Fibroblast of gingiva (primary cell): ENCODE measurements at places on chromosomes 11 and 22.

GRCh38 chr11:57460758-57461749, 726 bp downstream of the RTN4RL2 start:
- no peak for DNase-seq

- DNase-seq: no peak
Observed at GRCh38 chr11:64357904-64358535, 942 bp upstream of the RPS6KA4 start.

DNA sequence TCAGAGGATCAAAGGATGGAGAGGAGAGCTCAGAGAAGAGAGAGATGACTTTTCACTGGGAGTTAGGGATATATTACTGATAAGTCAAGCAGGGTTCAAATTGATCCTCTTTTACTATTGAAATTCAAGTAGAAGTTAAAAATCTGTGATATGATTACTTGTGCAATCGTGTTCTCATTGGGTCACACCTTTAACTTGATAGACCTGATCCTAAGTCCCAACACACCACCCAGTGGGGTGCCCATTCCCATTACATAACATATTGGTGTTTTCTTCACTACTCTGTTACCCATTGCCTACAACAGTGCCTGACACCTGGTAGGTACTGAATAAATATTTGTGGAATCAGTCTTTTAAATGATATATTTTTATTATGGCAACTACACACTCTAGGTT, 66.4 kb upstream of the PICALM start:
- DNase-seq: no peak

DNA sequence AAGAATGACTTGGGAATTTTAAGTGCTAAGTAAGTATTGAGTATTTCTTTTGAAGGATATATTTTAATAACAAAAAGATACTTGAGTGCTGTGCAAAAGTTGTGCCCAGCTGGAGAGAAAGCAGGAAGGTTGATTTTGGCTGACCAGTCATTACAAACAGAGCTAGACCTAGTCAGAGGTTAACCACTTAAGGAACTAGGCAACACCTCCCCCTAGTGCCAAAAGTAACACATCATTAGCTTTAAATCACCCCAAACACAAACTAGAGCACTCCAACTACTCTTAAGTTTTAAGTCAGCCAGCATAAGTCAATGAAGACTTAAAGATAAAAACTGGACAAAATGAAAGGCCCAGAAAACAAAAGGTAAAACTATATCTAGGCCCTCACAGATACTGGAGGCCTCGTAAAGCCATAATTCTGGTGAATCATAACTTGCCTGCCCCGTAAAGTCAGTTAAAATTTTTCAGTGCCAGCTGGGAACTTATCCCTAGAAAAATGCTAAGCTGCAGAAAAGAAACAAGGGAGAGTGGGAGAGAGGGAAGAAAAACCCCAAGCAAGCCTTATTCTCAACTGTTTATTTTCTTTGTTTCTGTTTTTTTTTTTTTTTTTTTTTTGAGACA, 4.6 kb downstream of the TMEM9B start:
- DNase-seq: peak; percentile 78

DNA sequence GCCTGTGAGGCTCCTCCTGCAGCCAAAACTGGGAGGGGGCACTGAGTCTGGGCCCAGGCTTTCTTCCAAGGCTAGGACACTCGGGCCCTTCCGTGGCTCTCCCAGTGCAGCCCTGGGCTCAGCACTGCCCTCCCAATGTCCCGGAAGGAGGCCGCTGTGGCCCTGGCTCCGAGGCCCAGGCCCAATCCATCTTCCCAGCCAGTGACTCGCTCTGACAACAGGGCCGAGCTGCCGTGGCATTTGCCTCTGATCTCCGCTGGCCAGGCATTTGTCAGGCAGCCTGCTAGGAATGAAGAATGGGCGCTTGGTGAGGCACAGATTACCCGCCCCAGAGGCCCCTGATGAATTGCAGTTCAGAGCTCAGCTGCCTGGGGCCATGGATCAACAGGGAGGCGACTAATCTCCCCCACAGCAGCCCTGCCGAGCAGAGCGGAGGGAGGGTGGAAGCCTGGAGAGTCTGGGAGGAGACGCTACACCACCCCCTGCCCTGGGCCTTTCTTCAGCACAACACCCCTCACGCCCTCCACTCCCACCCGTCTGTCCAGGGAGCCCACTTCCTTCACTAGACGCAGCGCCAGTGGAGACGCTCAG, 8.3 kb downstream of the FXYD2 start:
- no peak for DNase-seq

DNA sequence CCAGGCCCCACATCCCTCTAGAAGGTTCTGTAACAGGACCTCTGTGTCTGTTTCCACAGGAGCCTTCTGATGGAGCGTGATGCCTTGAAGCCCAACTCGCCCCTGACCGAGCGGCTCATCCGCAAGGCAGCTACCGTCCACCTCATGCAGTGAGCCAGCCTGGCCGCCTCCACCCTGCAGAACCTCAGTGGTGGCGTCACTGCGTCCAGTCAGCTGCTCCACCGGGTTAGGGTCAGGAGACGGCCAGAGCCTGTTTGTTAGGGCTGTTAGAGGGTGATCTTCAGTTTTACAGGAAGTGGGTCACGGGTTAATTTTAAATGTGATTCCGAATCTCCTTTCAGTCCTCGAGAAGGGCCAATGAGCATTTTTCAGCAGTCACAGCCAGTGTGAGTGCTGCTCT, 3.9 kb upstream of the GTSE1 start:
- no peak for DNase-seq

DNA sequence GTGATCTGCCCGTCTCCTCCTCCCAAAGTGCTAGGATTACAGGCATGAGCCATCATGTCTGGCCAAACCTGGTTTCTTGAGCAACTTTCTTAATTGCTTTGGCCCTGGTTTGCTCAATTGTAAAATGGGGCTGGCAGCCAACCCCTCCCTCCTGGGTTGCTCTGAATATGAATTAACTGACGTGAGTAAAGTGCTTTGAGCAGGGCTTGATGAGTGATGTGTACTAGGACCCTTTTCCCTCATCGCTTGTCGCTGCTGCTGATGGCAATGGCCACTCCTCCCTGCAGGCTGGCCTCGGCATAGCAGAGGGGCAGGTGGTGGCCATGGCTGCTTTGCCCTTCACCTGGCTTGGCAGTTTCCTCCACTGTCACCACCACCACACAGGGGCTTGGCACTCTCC, 41.5 kb downstream of the RNF141 start:
- DNase-seq: peak; percentile 82

- no peak for DNase-seq
Observed at GRCh38 chr11:2139621-2140337, 590 bp upstream of the IGF2 start.

DNA sequence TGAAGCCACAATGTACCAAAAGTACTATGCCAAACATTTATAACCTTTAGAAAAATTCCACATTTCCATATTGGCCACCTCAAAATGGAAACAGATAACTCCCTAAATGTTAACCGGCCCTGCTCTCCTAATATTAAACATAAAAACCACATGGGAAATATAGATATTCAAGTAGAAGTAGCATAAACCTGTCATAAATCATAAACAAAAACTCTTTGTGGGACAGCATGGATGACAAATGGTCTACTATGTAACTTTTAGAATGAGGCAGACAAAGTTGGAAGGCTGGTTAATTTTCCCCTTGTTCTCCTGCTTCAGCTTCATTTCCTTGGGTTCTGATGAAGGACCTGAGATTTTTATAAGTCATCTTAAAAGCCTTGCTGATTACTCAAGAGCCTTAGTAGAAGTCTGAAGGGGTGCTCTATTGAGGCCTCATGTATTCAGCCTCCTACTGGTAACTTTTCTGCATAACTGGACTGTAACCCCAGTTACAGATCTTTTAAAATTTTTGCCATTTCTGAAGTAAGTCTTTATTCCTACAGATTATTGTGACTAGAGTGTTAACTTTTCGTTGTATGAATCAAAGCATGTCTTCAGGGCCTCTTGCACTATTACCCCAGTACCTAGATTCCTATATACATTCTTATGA, 116.4 kb downstream of the STIM1 start:
- DNase-seq: peak; percentile 22

DNA sequence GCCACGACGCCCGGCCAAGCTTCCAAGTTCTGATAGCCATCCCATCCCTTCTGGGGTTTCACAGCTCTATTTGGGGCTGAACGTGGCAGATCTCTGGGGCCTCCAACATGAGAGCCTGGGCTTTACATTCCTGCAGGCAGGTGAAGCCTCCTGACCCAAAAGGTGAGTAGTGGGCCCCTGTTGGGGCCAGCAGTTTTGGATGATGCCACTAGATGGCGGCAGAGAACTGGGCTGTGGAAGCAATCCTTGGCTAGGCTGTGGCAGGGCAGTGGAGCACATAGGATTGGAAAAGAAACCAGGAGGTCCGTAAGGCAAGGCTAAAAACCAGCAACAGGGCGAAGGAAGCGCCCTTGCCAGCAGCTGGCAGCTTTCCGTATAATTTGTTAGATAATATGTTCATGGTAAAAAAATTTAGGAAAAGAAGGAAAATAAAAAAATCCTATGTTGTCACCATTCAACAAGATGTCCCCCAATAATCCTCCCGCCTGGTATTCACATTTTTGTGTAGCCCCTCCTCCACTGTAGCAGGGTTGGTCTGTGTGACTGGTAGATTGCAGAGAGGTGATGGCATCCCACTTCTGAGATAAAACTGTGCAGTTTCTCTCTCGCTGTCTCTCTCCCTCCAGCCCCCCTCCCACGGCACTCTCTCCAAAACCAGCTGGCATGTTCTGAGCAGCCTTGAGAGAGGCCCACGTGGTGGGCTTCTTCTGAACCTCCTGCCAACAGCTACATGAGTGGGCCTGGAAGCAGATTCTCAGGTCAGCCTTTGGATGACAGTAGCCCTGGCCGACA, 43.6 kb upstream of the OR4B1 start:
- peak; percentile 56 for DNase-seq

GRCh38 chr11:64903291-64903833, 13.6 kb downstream of the ATG2A start:
- DNase-seq: no peak

DNA sequence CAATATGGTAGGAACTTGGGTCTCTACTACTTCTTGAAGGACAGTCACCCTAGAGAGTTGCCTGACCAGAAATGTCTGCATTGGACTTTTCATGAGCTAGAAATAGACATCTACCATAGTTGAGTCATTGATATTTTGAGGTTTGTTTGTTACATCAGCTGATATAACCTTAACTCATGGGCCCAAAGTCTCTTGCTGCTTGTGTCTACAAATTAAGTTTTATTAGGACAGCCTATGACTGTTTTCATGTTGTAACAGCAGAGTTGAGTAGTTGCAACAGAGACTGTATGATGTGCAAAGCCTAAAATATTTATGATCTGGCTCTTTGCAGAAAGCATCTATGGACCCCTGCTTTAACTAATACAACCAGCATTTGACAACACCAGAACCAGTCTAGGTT, 155.3 kb downstream of the MIAT start:
- DNase-seq: no peak

GRCh38 chr11:119115484-119116234, 5.7 kb upstream of the HINFP start:
- no peak for DNase-seq

- no peak for DNase-seq
Observed at GRCh38 chr11:76382209-76382608, 1.1 kb downstream of the GVQW3 start.

- DNase-seq: no peak
Observed at GRCh38 chr11:104467404-104467803, 303.5 kb upstream of the PDGFD start.

GRCh38 chr11:6611092-6611962, 689 bp downstream of the TAF10 start:
- peak; percentile 12 for DNase-seq

GRCh38 chr22:39308614-39309363, 10.6 kb downstream of the RPL3 start:
- DNase-seq: peak; percentile 91

GRCh38 chr22:42277988-42278776, 7.7 kb upstream of the TCF20 start:
- no peak for DNase-seq

GRCh38 chr22:32380991-32381390, 23.3 kb downstream of the RFPL3 start:
- no peak for DNase-seq

DNA sequence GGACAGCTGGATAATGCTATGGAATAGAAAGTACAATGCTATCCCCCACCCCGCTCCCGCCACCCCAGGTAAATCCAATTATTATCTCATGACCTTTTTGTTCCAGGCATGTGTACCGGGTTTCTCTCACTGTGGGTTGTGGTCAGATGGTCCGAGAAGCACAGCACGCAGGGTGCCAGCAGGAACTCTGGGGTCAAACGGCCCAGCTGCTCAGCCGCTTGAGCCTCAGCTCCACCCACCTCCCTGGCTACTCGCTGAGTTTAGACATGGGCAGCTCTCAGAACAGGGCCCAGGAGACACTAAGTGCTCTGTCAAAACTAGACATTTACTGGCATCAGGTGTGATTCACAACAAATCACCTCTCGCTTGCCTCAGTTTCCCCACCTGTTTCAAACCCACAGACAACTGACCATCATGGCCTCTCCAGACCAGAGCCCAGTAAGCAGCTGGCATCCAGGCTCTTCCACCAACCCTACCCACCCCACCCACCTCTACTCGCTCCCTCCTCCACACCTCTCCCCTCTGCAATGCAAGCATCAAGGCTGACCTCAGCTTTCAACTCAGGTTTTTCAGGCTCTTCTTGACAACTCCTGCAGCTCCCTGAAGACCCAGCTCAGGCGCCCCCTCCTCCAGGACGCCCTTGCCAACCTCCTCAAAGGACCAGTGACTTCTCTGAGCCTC, 13.0 kb upstream of the MFNG start:
- DNase-seq: no peak

DNA sequence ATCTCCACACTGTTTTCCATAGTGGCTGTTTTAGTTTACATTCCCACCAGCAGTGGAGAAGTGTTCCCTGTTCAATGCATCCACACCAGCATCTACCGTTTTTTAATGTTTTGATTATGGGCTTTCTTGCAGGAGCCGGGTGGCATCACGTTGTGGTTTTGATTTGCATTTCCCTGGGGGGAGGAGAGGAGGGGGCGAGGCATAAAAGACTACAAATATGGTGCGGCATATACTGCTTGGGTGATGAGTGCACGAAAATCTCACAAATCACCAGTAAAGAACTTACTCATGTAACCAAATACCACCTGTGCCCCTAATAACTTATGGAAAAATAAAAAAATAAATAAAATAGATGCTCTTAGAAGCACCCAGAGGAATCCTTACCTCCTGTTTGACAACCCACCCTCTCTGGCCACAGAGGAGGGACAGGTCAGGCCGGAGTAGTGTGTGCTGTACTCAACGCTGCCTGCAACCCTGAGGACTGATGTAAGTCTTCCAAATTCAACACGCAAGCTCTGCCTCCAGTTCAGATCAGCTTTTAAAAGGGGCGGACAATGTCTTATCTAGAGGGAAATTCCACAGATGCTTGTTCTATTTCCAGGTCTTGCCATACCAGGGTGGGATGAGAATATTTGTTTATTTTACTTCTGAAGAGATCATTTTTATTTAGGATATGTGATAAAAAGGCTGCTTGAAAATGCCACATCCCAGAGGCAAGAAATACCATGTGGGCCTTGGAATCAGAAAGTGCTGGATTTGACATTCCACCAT, 329.6 kb upstream of the B3GAT1 start:
- DNase-seq: no peak

DNA sequence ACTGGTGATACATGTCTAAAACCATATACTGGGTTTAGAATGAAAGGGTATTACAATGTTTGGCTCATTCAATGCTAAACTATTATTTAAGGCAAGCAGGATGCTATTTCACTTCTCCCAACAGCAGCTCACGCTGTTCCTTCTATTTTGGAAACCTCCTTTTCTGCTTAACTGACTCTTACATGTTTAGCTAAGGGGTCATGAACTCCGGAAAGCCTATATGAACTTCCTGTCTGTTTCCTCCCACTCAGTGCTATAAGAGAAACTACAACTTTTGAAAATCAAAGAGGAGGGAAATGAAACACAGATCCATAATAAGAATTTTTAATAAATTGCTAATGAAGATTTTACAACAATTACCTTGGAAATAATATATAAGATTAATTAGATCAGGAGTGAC, 30.9 kb downstream of the SLC36A4 start:
- DNase-seq: no peak
